Right atrium auricular region (tissue), 2 donors: ENCODE measurements at places on chromosomes 11 and 22. TPM values are rescaled to one million over a fixed set of nuclear protein-coding genes. Genes with fewer than 3 reads are reported as not detected.

The FOSL1 gene
- total RNA-seq = 6.8 TPM

The TMEM45B gene
- total RNA-seq = not detected

The RFPL1 gene
- total RNA-seq = not detected

The APOA5 gene
- not detected for total RNA-seq

The DNAJB7 gene
- not detected for total RNA-seq

The CNIH2 gene
- not detected for total RNA-seq

The SMIM35 gene
- not detected for total RNA-seq

The BATF2 gene
- total RNA-seq = 1.6 TPM

The KRTAP5-9 gene
- total RNA-seq = not detected

The CENPM gene
- total RNA-seq = not detected

The C2CD2L gene
- total RNA-seq = 10.0 TPM

The SMIM38 gene
- total RNA-seq = not detected

The C1QTNF4 gene
- total RNA-seq = not detected

The PKNOX2 gene
- 5.5 TPM for total RNA-seq

The TMEM86A gene
- total RNA-seq = 4.6 TPM

The TRIM51 gene
- total RNA-seq = not detected

The BDNF gene
- total RNA-seq = not detected

The SLC22A12 gene
- total RNA-seq = not detected

The KMT5B gene
- 20.2 TPM for total RNA-seq

The THAP7 gene
- 39.8 TPM for total RNA-seq

The ANO9 gene
- total RNA-seq = 0.11 TPM

The ACTN3 gene
- total RNA-seq = not detected

The C22orf42 gene
- not detected for total RNA-seq

The CECR2 gene
- 4.0 TPM for total RNA-seq

The OR8A1 gene
- total RNA-seq = not detected

The ELF5 gene
- not detected for total RNA-seq

The CD3E gene
- not detected for total RNA-seq

The CDK2AP2 gene
- total RNA-seq = 49.1 TPM

The NRXN2 gene
- total RNA-seq = 1.4 TPM

The RFPL2 gene
- total RNA-seq = not detected

The C11orf52 gene
- 1.5 TPM for total RNA-seq

The MS4A5 gene
- not detected for total RNA-seq

The CRYBA4 gene
- total RNA-seq = not detected

The SC5D gene
- 22.1 TPM for total RNA-seq

The SPINDOC gene
- 7.0 TPM for total RNA-seq

The UNC93B1 gene
- 19.7 TPM for total RNA-seq

The SEZ6L gene
- 0.07 TPM for total RNA-seq

The INS gene
- total RNA-seq = not detected

The RASD2 gene
- 3.1 TPM for total RNA-seq

The PHOX2A gene
- total RNA-seq = not detected

The NPAS4 gene
- total RNA-seq = 0.19 TPM

The HTR3B gene
- total RNA-seq = not detected

The TIMM10 gene
- total RNA-seq = 63.4 TPM

The OR10A2 gene
- not detected for total RNA-seq
